Activated T-cell treated with anti-CD3 and anti-CD28 coated beads, Interleukin-2, amount 50 U/mL, for 4 hours (primary cell): ENCODE measurements at places on chromosomes 12 and 14.

DNA sequence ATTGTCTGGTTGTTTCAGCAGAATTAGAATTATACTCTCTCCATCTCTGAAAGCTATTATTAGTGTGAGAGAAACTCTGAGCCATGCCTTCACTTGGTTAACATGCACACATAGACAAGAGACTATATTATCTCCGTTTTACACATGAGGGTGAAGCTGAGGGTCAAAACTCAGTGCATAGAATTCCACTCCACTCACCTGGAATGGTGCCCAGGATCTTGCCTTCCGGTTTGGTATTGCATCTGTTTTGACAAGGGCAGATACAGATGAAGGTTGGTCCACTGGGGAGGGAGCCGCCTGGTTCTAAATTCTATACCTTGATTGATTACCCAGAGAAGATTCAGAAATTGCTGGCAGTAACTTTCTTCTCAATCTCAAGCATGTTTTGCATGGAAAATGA lies 149.5 kb upstream of the PELI2 start:
- DNase-seq: no peak

DNA sequence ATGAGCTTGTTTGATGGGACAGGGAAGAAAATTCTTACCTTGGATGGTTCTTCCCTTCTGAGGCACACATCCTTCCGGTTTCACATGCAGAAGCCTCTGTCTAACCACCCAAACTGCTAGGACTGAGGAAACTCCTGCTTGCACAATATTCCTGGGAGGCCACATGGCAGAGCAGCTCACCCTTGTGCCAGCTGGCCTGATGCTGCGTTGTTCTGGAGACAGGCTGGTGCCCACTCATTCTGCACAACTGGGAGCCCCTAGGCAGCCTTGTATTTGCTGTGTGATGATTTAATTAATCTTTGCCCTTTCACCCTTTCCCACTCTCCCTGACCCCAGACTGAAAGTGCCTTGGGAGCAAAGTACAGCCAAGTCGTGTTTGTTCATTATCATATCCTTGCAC lies 130.8 kb downstream of the RTN1 start:
- DNase-seq: no peak

DNA sequence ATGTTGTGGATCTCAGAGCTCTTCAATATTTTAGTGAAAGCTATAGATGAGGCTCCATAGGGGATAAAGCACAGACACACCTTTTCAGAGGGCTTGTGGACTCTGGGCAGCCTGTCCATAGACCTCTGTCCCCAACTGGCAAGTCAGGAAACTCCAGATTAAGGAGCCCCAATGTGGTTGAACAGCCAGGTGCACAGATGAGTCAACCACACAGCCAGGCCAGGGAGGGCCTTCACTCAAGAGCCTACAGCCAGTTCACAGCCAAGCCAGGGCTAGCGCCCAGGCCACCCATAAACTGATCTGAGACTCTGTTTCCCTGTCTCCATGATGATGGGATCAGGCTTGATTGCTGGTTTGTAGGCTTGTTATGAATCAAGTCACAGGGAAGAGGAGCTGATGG lies 1.0 kb upstream of the BDKRB2 start:
- DNase-seq: no peak

DNA sequence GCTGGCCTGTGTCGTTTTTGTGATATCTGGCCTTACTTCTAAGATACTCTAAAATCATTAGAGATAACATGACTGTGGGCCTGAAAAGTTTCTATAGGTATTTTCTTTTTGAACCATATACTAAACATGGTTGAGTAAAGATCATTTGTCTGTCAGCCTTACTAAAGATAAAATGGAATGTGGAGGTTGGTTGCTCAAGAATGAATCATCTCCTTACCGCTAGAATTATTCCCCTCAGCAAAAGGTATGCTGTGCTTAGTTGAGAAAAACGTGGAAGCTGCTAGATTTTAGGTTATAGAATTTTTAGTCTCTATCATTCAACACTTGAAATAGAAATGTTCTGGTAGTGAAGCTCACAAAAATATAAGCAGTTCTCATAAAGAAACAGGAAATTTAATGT lies 407.3 kb downstream of the AEBP2 start:
- no peak for DNase-seq

- no peak for DNase-seq
Measured at GRCh38 chr14:65623759-65624158, 211.2 kb downstream of the FUT8 start.

DNA sequence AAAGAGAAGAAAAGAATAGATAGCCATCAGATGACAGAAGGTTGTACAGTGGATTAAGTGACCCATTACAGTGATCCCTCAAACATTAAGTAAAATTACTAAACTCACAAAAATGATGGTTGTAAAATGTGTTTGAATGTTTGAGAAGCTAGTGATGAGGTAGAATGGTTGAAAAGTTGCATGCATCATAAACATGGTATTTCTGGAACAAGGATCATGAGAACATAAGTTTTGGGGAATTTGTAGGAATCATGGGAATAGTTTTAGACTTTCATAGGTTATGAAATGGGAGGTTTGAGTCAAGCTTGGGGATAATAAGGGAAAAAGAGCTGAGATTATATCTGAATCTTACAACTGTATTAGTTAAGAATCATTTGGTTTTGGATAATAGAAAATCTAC lies 34.1 kb upstream of the NEDD1 start:
- DNase-seq: no peak

- DNase-seq: no peak
Measured at GRCh38 chr14:51568366-51568765, 83.3 kb upstream of the FRMD6 start.

- DNase-seq: no peak
Measured at GRCh38 chr14:102507081-102507856, 2.3 kb downstream of the ANKRD9 start.

GRCh38 chr12:124695861-124696260 lies 128.4 kb upstream of the NCOR2 start:
- DNase-seq: no peak

DNA sequence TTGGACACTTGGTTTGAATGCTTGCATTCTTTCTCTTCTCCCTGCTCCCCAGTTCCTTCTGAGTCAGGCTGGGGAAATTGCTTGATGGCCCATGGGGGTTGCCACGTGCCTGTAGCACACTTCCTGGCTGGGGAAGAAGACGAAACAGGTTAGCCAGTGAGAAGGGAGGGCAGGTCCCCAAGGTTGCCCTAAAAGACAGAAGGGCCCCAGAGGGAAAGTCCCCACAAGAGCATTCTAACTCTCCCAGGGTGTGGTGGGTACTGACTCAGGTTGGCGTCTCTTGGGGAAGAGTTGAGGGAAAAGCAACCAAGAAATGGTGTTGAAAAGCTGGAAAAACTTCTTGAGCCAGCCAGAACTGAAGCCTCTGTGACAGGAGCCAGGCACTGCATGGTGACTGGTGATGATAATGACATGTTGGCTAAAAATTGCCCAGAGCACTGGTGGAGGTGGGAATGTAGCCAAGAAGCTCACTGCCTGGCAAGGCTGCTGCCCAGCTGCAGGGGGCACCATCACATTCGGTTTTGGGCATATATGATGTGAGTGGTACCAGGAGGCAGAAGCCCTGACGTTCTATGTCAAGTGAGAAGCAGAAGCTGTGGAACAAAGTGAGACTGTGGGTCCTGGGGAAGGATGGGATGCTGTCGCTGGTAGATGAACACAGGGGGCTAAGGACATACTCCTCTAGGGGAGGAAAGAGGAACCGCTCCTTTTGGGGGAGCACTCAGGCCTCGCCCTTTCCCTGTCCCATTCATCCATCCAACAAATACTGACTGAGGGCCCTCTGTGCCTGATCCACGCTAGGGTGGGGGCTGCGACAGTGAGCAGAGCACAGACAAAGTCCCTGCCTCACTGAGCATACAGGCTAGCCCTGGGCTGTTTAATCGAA lies 8.1 kb upstream of the RABGGTA start:
- peak; percentile 41 for DNase-seq

GRCh38 chr14:60495946-60496345 lies 10.1 kb upstream of the C14orf39 start:
- DNase-seq: no peak

DNA sequence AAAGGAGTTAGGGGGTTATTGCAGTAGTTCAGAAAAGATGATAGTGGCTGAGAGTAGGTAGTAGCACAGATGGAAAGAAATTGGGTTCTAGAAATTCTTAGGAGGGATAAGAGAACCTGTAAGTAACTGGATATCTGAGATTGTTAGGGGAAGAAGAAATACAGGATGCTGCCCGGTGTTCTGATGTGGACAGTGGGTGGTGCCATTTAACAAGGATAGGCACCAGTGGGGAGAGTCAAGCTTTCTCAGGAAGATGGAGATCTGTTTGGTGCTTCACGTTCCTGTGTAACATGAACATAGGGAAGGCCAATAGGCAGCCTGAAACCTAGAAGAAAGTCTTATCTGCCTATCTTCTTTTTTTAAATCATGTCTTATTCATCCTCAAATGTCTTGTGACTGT lies 245.9 kb downstream of the NPAS3 start:
- DNase-seq: no peak

- DNase-seq: no peak
Measured at GRCh38 chr12:32083489-32083888, 23.2 kb upstream of the BICD1 start.

- peak; percentile 66 for DNase-seq
Measured at GRCh38 chr14:58395812-58396788, at the start of gene TOMM20L. TOMM20L (plus strand) TSS chr14:58395930; CDS start chr14:58395958, 28 bp downstream.

- DNase-seq: no peak
Measured at GRCh38 chr12:109716512-109717389, 3.1 kb downstream of the FAM222A start.

GRCh38 chr12:123102781-123103503 lies 47.9 kb downstream of the PITPNM2 start:
- no peak for DNase-seq

- DNase-seq: no peak
Measured at GRCh38 chr12:104154286-104154685, 16.3 kb upstream of the NFYB start.

DNA sequence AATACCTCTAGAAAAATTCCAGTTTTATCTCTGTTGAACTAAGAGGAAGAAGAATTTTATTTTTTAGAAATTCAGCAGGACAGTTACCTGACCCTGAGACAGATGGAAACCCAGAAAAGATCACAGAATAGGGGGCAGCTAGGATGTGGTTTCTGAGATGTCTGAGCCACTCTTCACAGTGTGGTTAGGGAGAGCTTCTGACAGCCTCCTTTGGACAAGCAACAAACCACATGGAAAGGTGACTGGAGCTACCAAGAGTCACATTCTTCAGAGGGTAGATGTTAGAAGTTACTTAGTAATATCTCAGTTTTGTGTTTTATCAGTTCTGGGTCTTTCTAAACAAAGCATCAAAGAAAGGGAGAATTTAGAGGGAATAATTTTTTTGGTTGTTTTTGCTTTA lies 117.3 kb upstream of the NAP1L1 start:
- no peak for DNase-seq

DNA sequence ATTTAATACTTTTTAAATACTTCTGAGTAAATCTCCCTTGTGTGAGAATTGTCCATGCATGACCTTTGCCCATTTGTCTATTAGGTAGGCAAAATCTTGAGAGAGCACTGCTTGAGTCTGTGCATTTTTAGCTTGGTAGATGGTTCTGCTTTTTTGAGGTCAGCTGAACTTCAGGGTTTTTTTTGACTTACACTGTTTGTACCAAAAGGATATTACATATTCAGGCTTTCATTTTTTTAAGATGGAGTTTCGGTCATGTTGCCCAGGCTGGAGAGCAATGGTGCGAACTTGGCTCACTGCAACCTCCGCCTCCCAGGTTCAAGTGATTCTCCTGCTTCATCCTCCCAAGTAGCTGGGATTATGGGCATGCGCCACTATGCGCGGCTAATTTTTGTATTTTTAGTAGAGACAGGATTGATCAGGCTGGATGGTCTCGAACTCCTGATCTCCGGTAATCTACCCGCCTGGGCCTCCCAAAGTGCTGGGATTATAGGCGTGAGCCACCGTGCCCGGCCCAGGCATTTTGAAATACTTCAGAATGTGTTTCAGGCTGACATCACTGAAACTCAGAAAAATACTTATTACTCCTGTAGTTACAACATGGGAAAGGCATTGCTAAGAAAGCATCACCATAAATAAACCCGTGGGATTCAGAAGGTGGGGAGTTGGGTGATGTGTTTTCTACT lies 11.1 kb downstream of the RASSF3 start:
- no peak for DNase-seq

- no peak for DNase-seq
Measured at GRCh38 chr14:96735526-96735925, 61.7 kb upstream of the VRK1 start.

DNA sequence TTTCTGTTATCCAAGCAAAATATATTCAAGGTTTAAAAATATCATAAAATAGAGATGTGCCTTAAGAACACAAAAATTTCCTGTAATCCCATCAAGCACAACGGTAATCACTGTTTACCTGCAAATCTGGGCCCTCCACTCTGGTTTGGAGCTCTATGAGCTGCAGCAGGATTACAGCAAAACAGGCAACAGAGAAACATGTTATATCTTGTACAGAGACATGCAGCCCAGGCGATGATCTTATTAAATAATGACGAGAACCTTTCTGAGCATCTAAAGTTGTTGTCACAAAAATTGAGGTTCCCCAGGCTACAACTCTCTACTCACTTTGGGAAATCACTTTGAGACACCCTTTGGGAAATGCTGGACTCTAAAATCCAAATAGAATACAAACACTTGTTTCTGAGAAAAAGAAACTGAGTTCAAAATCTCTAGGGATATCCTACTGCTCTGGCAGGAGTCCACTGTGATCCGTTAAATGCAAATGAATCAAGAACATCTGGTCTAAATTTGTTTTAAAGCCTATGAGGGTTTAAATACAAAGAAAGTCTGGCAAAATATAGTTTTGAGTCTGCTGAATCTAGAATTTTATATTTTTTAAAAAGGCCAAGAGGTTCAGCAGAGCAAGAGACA lies 36.3 kb downstream of the STON2 start:
- DNase-seq: no peak

- no peak for DNase-seq
Measured at GRCh38 chr14:64656986-64657385, 47.2 kb upstream of the PLEKHG3 start.

- DNase-seq: no peak
Measured at GRCh38 chr14:96098309-96098998, 59.3 kb downstream of the C14orf132 start.

- DNase-seq: no peak
Measured at GRCh38 chr14:88089445-88089844, 84.5 kb downstream of the GPR65 start.

DNA sequence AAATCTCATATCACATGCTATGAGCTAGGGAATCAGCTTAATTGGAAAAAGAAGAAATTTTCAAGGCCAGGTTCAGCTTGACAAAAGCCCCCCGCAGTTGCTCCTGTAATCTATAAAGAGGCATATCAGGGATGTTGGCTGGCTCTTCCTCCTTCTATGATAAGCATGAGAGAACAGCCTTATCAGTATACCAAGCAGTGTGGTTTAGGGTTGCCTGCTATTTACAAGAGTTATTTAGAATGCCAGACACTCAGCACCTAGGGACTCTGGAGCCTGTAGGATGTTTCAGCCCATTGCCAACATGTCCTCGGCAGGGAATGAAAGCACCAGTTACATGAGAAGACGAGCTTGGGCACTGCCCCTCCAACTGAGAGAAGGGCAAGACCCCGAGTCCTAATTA lies 89.5 kb upstream of the TMPO start:
- no peak for DNase-seq

- DNase-seq: no peak
Measured at GRCh38 chr14:92459030-92459949, 54.3 kb upstream of the RIN3 start.

GRCh38 chr12:4214877-4215228 lies 58.7 kb upstream of the CCND2 start:
- DNase-seq: no peak

GRCh38 chr12:105220929-105221290 lies 15.1 kb downstream of the APPL2 start:
- DNase-seq: no peak
